Stimulated activated CD4-positive, alpha-beta T cell treated with anti-CD3 and anti-CD28 coated beads, Interleukin-12 subunit alpha, Interleukin-12 subunit beta, amount 100 ng/mL, for 4 hours (primary cell): ENCODE measurements at places on chromosomes 16 and 17.

- DNase-seq = no peak
These were observed 845.2 kb downstream of the CDH11 start for GRCh38 chr16:64276646-64277045.

DNA sequence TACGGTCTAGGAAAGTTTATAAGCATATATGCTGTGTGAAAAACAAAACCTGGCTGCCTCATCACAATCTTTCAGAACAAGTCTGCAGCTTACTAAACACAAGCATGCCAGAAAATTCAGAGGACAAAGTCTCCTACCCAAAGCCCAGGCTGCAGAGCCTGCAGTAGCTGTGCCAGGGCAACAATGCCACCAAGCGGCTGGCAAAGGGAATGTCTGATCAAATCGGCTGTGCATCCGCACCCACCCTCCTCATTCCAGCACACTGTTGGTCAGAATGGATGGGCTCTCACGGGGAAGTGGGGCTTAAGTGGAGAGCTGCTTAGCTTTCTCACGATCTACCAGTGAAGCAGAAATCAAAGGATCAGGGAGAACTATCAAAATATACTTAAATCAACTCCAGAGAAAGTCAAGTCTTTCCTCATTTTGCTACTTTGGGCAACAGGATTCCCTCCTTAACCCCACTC lies 73.5 kb downstream of the CYTH1 start:
- peak; percentile 59 for DNase-seq

DNA sequence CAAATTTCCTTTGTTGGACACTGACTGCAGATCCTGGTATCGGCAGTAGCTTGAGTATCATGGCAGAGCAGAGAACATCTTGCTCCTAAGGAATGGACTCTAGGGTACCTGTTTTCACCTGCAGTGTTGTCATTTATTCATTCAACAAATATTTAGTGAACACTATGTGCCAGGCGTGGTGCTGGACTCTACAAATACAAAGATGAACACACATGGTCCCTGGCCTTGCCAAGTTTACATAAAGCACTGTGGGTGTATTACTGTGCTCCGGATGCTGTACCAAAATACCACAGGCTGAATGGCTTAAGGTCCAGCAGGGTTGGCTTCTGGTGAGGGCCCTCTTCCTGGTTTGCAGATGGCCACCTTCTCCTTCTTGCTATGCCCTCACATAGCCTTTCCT lies 14.2 kb upstream of the CCR7 start:
- DNase-seq = no peak

- DNase-seq = no peak
These were observed 4.4 kb upstream of the CD300H start for GRCh38 chr17:74571621-74572270.

DNA sequence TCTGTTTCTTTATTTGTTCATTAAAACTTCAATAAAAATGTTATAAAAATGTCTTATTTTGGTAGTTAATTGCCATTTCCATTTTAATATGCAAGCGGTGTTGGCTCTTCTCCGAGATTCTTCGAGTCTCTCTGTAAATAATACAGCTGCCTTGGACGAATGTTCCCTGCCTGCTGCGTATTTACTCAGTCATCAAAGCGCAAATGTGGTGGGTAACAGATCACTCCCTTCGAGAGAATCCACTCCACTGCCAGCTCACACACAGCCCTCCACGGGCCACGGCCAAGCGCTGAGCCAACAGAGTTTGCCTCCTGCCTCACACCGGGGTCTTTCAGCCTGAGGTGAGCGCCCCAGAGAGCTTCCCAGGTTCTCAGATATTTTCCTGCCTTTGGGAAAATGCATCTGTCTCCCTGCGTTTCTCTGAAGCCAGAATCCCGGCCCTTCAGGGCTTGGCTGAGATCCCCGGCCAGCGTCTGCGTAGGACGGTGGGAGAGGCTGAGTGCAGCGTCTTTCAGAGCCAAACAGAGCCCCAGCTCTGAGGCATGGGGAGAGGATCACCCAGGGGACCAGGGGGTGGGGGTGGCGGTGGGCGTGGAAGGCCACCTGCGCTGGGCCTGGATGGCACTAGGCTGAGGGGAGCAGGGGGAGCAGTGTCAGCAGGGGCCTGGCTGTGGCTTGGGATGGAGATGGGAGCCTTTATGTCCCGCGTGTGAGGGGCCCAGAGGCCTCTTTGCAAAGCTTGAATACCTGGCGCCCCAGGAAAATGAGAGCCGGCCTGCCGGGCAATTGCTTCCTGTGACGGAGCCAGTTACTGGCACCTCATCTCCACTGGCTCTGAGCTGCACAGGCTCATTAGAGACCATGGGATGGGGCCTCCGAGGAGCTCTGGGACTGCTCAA lies 248.7 kb downstream of the RBFOX3 start:
- no peak for DNase-seq

GRCh38 chr17:12064395-12064794 lies 43.7 kb downstream of the MAP2K4 start:
- no peak for DNase-seq

DNA sequence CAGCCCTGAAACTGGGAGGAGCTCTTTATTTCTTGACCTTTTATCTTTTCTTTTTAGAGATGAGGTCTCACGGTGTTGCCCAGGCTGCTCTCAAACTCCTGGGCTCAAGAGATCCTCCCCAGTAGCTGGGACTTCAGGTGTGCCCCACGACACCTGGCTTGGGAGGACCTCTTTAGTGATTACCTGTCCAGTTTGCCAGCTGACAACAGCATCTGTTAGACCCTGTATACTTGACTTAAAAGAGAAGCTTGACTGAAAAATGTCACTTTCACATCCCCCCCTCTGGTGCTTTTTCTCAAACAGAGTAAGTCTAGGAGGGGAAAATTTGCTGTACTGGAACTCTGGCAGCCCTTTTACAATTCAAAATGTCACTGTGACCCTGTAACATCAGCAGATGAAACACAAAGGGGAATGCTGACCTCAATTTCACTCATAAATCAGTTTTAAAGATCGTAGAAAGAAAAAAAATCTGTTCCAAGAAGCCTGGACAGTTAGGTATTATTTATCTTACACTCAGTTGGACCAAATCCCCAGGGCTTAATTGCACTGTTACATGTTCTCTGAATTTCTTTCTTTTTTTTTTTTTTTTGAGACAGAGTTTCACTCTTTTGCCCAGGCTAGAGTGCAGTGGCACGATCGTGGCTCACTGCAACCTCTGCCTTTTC lies 1.8 kb upstream of the ERN1 start:
- DNase-seq = no peak

DNA sequence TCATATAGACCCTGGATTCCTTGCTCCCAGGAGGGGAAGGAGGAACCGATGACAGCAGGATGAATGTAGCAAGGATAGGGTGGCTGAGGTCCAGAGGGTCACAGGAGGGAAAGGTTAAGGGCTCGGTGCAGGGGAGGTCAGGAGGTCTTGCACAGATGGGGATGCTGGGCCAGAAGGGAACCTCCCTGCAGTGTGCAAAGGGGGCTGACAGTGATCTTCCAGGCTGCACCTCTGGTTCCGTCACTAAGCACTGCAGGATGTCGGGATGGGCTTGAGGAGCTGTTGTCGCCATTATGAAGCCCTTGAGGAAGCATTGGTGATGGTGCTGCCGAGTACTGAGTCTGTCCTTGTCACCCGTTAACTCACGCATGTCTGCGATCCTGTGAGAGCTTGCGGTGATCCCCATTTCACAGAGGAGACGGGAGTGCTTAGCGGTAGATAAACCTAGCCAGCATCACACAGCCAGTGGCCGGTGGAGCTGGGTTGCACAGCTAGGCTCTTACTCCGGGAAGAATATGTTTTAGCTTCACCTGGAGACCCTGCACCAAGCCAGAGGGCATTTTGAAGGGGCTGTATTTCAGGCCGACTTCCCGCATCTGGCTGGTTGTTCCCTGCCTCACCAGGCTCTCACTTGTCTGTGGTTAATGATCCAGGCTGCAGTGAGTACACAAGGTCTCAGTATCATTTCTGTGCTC lies 120.4 kb downstream of the SNX29 start:
- DNase-seq = no peak
